GM10248 (cell line): ENCODE measurements at places on chromosomes 7 and 10.

- DNase-seq = no peak
Measured at GRCh38 chr7:16795624-16796023, 9.2 kb downstream of the AGR2 start.

- DNase-seq = no peak
Measured at GRCh38 chr7:148434181-148434757, 156.3 kb upstream of the C7orf33 start.

GRCh38 chr7:50147951-50148808 lies 55.1 kb upstream of the ZPBP start:
- DNase-seq = peak; percentile 43

DNA sequence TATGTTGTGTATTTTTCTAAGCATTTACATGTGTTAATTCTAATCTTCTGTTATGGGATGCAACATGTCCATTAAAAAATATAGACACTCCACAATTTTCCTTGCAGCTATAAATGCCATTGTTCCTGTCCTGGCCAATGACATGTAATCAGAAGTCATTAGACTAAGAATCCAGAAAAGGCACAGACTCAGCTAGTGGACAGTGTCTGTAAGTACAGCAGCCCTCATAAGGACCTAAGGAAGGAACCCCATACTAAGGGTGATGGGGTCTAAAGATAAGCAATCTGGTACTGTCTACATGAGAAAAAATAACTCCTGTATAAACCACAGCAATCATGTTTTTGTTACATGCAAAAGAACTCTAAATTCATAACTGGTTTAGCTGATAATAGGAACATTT lies 115.9 kb downstream of the GPR85 start:
- DNase-seq = no peak

DNA sequence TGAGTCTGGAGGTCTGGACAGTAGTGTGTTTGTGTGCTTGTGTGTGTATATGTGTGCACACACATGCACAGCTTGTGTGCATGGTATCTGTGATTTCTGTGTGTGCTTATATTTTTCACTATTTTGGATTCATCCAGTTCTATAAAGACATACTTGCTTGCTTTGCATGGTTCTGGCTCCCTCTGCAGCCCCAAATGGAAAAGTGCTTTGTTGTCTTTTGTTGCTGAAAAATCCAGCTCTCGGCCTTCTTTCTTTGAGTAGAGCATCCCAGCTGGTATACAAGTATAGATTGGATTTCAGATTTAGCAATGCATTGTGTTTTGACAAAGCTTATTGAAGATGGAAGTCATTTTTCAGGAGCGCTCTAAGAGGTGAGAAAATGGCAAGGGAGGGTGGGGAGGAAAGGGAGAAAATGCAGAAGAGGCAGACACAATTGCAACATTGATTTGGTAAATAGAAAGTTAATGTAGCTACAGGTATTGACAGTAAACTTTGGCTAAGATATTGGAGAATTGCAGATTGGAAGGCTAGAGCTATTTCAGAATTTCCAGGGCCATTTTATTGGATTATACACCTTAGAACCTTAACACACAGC lies 333.9 kb downstream of the AUTS2 start:
- DNase-seq = no peak

DNA sequence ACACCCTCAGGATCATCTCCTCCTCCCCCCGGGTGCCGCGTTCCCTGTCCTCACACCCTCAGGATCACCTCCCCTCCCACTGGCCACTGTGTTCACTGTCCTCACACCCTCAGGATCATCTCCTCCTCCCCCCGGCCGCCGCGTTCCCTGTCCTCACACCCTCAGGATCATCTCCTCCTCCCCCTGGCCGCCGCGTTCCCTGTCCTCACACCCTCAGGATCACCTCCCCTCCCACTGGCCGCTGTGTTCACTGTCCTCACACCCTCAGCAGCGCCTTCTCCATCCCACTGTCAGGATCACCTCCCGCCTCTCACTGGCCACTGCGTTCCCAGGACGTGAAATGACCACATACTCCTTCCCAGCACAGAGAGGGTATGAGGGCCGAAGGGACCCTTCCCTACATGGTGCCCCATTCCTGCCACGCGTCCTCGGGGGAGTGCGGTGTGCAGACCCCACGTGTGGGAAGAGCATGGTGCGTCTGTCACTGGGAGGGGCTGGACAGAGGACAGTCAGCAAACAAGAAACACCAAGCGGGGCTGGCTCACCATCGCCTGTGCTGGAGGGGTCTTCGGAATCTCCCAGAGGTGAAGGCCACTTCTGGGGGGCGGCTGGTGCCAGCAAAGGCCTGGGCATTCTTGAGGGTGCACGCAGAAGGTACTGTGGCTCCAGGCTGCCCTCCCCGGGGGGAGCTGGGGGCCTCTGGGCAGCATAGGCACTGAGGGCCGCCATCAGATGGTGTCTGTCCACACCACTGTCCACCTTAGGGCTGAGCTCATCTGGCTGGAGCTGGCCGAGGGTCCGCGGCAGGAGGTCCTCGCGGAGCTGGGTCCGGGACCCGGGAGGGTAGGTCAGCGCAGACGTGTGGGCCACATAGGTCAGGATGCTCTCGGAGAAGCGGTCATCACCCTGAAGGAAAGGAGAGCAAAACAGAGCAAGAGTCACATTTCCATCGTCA lies 421.0 kb downstream of the PTPRN2 start:
- DNase-seq = no peak

GRCh38 chr10:63430999-63431356 lies 34.8 kb downstream of the JMJD1C start:
- DNase-seq = no peak

DNA sequence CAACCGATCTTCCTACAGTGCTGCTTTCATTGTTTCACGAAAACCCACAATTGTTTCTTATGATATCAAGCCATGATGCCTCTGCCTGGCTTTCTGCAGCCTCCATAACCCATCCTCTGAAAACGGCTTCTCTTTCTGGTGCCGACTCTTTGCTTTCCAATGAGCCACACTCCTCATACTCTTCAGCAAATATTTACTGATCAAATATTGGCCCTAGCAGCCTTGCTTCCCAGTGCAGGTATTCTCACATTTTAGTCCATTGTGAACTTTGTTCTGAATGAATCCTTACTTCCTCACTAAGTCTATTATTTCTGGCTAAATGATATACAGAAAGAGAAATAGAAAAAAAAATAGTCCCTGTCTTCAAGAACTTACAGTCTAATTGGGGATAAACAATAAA lies 35.5 kb downstream of the LAMB1 start:
- no peak for DNase-seq

- DNase-seq = no peak
Measured at GRCh38 chr7:141014125-141014523, 628 bp downstream of the MRPS33 start.

- DNase-seq = no peak
Measured at GRCh38 chr10:120460776-120461175, 3.7 kb downstream of the PLPP4 start.
